ENCODE measurements at places on chromosomes 1 and 21.

DNA sequence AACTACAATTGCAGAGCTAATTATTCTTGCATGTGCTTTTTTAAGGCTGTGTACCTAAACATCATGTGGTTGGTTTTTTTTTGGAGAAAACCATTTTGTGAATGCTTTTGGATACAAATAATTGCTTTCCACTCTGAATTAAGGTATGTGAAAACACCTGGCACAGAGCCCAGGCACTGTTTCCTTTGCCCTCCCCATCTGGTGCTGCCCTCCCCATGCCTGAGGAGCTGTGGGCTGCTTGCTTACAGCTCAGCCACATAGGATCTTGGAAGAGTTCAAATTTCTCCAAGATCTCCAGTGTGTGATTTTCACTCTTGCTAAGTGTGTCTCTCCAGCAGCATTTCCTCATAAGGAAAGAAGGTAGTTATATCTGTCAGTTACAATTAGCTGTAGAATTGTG lies 27.8 kb downstream of the DNM3 start:
- no peak for DNase-seq

DNA sequence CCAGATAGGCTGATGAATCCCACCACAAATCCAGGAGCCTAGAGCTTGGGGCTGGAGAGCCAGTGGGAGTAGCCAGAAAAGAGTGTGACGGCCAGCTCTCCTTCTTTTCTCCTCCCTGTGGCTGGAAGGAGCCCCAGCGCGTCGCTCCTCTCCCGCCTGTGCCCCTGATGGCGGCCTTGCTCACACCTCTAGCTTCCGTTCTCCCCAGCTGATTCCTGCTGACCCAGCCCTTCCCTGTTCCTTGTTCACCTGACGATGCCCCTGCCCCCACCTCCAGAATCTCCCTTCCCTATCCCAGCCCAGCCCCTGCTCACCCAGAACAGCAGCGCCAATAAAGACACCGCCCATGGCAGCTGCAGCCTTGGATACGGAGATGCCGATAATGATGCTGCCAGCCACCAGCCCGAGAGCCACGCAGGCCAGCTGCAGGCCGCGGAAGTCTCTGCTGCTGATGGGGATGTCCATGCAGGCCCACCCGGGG lies 656 bp downstream of the KNCN start:
- DNase-seq, result no peak

GRCh38 chr1:112701227-112702066 lies 5.5 kb downstream of the RHOC start:
- no peak for DNase-seq

- DNase-seq, result no peak
Measured at GRCh38 chr1:94648225-94649007, 106.9 kb upstream of the F3 start.

DNA sequence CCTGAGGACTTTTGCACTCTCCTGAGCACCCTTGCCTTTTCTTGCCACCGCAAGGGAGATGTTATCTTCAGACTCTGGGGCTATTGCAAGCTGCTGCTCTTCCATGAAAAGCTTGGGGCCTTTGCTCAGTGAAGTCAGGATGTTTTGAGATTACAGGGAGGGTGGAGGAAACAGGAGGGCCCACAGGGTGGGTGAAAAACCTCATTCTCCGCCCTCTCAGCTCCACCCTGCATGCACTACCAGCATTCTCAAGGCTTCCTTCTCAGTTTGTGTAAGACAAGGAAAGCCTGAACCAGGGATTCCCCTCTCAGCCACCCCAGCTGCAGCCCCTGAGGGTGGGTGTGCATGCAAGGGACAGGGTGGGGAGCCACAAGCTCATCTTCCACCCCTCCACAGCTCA lies 25.8 kb upstream of the ZNF648 start:
- DNase-seq, result no peak
